ENCODE measurements at places on chromosomes 2 and 18.

GRCh38 chr2:47034973-47035609 is 119.5 kb upstream of the MCFD2 start:
- no peak for DNase-seq

DNA sequence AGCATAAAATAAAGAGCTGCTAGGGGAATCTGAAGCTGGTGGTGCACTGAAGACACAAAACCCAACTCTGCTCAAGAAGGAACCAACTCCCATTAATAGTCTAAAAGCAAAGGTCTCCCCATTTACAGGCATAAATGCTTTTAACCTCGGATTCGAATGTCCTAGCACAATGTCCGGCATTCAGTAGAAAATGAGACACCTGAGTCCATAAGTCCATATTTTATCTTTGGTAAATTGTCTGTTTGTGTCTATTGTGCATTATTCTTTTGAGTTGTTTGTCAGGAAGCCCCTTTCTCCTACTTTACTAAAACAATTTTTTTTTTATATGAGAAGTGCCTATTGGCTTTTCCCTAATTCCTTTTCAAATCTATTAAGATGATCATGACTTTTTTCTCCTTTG is 179.5 kb upstream of the SMAD7 start:
- no peak for DNase-seq

GRCh38 chr2:197090742-197091367 is 164.3 kb upstream of the PGAP1 start:
- no peak for DNase-seq

DNA sequence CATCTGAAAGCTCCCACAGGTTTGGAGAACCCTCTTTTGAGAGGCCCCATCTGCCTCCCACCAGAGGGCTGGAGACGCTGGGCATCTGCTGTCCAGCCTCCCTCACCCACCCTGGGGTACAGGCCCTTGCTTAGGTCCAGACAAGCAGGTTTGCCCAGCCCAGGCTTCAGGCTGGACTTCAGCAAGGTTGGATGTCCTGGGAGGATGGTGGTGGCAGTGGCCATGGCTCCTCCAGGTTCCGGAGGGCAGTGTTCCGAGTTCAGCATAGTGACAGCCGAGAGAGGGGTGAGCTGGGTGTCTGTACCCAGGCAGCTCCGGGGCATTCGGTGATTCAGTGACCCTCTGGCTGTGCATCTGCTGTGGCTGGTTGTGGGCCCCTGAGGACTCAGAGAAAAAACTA is 58.2 kb upstream of the HDAC4 start:
- DNase-seq: no peak

GRCh38 chr18:13138420-13139139 is 80.0 kb upstream of the LDLRAD4 start:
- DNase-seq: no peak

DNA sequence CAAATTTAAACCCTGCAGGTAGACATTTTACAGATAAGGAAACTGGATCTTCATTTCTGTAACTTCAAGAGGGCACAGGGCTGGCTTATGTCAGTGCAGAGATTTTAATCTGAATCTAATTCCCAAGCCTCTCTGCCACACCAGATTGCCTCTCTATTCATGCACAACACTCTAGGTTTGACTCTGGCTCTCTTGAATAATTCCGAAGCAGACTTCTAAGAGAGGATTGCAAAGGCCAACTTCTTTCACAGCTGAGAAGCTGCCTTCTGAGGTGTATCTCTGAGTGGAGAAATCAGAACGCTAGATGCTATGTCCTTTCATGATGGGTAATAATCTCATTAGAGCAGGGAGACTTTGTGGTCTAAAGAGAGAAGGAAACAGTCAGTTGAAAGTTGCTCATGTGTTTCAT is 20.1 kb upstream of the MGAT5 start:
- DNase-seq: no peak

- DNase-seq: no peak
These were observed 6.5 kb downstream of the RNF103 start for GRCh38 chr2:86617153-86617552.

- no peak for DNase-seq
These were observed 80.2 kb downstream of the USP40 start for GRCh38 chr2:233486357-233486756.

DNA sequence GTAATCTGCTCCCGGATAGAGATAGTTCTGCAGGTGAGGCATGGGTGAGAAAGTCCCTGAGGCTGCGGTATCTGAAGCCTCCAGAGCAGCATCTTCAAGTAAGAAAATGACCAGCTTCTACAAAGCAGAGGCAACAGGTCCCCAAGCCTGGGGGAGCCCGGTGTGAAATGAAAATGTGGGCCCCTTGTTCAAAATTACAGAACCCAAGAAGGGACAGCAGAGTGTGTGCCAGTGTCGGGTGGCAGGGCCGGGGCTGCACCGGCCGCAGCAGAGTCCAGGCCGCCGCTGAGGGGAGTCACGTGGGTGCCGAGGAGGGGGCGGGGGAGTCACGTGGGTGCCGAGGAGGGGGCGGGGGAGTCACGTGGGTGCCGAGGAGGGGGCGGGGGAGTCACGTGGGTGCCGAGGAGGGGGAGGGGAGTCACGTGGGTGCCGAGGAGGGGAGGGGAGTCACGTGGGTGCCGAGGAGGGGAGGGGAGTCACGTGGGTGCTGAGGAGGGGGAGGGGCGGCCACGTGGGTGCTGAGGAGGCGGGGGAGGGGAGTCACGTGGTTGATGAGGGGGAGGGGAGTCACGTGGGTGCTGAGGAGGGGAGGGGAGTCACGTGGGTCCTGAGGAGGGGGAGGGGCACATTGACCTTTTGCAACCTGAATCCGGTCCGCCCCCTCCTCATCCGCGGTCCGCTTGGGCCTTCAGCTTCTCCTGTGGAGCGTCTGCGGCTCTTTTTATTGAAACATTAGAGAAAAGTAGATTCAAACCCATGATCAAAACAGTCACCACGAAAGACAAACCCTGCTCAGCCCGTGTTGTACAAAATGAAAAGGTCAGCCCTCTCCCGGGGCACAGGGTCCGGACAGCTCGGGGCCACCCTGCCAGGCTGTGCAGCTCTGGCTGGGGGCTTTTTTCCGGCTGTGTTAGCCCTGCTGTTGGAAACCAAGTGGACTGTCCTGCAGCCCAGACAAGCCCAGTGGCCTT is 10.4 kb downstream of the COLEC11 start:
- no peak for DNase-seq

DNA sequence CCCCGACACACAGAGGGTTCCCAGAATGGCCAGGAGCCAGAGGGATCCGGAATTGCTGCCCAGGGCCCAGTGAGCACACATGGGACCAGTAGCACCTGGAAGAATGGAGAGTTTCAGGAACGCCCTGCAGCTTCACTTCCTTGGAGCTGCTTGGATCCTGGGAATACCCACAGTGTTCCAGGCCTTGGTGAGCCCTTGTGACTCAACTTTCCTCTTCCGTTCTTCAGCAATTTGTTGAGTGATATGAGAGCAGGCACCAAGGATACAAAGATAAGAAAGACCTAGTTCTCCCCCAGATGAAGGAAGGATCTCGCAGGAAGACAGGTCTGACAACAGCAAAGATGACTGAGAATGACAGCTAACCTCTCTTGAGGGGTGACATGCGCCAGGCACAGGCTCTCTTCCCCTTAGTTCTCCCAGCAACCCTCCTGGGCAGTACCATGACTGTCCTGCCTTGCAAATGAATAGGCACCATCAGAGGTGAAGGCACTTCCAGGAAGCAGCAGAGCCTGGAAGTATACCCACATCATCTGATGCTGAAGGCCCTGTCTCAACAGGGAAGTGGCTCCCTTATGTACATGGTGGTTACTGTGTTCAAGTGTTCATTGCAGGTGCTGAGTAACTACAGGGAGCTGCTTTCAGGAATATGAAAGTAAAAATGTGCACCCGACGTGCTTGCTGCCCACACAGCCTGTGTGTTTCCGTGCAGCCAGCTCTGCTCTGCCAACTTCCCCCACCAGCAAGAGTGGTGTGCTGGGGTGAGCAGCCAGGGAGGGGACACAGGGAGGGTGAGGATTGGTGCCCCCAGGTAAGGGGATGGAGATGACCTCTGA is 116.2 kb downstream of the STPG4 start:
- no peak for DNase-seq

- no peak for DNase-seq
These were observed 98.4 kb downstream of the GPR39 start for GRCh38 chr2:132515010-132515409.

DNA sequence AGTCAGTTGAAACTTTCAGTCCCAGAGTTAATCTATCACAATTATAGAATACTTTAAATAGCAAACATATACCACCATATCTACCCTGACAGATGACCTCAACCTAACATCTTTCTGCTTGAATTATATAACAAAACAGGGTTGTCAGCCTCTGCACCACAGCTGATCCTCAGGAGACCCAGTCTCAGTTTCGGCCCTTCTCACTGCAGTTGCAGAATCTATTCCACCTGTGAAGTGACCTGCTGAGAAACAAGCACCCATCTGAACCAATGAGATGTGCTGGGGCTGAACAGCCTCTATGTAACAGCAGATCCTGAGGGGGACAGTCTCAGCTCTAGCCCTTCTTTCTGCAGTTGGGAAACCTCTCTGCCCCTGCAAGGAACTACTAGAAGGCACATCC is 567.6 kb downstream of the KCNJ3 start:
- DNase-seq: no peak

DNA sequence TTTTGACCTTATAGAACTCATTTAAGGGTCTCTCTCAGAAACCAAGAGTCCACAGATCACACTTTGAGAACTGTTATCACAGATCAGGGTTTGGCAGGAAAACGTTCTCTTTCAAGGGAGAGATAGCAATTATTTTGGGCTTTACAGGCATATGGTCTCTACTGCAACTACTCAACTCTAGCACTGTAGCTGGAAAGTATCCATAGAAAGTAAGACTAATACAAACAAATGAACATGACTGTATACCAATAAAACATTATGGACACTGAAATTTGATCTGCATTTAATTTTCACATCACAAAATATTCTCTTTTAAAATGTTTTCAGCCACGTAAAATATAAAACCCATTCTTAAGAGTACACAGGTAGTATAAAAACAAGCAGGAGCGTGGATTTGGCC is 100.5 kb downstream of the TRIP12 start:
- DNase-seq: no peak

- DNase-seq: no peak
These were observed 255.2 kb downstream of the ACKR3 start for GRCh38 chr2:236824836-236825235.

DNA sequence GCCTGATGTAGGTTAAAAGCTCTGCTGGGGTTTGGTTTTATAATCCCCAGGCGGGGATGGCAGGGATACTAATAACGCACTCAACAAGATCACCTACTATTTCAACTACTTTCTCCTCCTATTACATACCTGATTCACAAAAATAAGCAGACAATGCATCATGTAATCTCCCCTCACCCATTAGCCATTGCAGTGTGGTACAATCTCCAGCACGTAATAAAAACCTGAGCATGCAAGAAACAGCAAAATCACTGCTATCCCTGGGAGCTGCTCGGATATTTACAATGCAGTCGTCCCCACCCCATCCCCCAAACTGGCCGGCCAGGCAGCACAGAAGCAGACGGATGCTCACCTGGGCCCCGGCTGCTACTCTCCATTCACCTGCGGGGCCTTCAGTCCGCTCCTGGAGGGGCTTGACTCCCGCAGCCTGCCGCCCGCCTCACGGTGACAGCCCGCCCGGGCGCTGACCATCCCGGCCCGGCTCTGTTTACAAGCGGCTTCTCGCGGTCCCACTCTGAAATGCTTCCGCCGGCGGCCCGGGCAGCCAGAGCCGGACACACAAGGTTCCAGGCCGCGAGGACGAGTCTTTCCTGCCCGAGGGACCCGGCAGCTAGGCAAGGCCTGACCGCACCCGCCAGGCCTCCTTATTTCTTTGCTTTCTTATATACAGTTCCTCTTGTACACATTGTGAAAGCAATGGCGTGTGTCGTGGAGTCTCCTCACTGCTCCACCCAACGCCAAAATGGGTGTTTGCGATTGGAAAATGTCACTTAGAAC is at the start of gene PLEKHM3:
Gene PLEKHM3, minus strand, starts transcription at position 491 of the 777 bp plus-strand sequence. CDS start 23,888 bp downstream, outside the sequence.
- DNase-seq: peak; percentile 80

GRCh38 chr18:6561420-6561861 is 146.7 kb upstream of the L3MBTL4 start:
- no peak for DNase-seq
